ENCODE measurements at places on chromosomes 11 and 22.

- DNase-seq, result no peak
Observed at GRCh38 chr22:24140357-24140756, 40.9 kb upstream of the SUSD2 start.

- DNase-seq, result no peak
Observed at GRCh38 chr22:37972527-37972926, 11.8 kb downstream of the SOX10 start.

GRCh38 chr22:49735411-49735900, 92.2 kb downstream of the BRD1 start:
- no peak for DNase-seq

- DNase-seq, result peak; percentile 30
Observed at GRCh38 chr22:42376711-42377554, 55.3 kb downstream of the NFAM1 start.

- DNase-seq, result no peak
Observed at GRCh38 chr11:109696191-109696897, 274.4 kb downstream of the C11orf87 start.

- no peak for DNase-seq
Observed at GRCh38 chr11:113202431-113202830, 112.0 kb upstream of the TTC12 start.

GRCh38 chr11:77806993-77807392, 13.5 kb downstream of the RSF1 start:
- no peak for DNase-seq

- no peak for DNase-seq
Observed at GRCh38 chr11:26677566-26677965, 44.3 kb downstream of the SLC5A12 start.

DNA sequence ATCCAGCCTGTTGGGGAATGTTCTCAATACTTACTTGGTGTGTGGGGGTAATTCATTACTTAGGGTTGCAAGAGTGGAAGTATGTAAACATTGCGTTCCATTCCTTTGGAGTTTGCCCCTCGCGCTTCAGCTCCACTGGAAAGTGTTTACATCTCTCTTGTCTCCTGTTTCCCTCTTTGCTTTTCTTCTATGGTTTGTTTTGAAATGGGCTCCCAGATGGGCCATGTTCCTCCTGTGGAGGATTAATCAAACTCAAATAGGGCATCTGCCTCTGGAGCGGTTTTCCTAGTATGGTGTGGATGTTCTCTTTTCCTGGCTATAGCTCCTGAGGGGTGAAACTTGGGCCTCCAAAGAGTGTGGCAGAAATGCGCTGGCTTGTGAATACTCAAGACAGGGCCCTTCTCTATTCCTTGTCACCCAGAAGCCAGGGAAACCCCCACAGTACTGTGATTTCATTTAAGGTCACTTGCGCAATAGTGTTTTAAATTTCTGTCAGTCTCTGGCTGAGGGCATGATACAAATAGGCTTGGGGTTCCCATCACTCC, 51.9 kb downstream of the CD44 start:
- DNase-seq, result no peak

DNA sequence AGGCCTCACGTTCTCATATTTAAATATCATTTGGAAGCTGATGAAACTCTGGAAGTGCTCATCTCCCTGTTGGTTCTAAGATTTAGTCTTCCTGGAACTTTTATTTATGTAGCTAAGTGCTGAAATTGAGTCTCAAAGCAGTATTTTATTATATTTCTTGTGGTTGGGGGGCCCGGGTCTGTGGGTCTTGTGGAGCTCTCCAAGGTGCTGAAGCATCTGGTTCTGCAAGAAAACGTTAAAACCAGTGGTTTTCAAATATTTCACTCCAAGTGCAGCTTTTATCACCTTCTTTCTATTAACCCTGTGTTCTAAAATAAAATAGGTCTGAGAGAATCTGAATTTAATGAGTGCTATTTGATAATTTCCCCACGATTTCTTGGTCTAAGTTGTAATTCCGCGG, 1404.8 kb downstream of the TBC1D22A start:
- no peak for DNase-seq

- DNase-seq, result peak; percentile 51
Observed at GRCh38 chr11:62602141-62603071, 741 bp upstream of the MTA2 start.

- DNase-seq, result no peak
Observed at GRCh38 chr11:78037825-78038620, 14.9 kb upstream of the KCTD14 start.

GRCh38 chr11:15890031-15890713, 466.2 kb downstream of the SOX6 start:
- no peak for DNase-seq

GRCh38 chr22:37636186-37636948, 3.1 kb upstream of the SH3BP1 start:
- DNase-seq, result peak; percentile 80

DNA sequence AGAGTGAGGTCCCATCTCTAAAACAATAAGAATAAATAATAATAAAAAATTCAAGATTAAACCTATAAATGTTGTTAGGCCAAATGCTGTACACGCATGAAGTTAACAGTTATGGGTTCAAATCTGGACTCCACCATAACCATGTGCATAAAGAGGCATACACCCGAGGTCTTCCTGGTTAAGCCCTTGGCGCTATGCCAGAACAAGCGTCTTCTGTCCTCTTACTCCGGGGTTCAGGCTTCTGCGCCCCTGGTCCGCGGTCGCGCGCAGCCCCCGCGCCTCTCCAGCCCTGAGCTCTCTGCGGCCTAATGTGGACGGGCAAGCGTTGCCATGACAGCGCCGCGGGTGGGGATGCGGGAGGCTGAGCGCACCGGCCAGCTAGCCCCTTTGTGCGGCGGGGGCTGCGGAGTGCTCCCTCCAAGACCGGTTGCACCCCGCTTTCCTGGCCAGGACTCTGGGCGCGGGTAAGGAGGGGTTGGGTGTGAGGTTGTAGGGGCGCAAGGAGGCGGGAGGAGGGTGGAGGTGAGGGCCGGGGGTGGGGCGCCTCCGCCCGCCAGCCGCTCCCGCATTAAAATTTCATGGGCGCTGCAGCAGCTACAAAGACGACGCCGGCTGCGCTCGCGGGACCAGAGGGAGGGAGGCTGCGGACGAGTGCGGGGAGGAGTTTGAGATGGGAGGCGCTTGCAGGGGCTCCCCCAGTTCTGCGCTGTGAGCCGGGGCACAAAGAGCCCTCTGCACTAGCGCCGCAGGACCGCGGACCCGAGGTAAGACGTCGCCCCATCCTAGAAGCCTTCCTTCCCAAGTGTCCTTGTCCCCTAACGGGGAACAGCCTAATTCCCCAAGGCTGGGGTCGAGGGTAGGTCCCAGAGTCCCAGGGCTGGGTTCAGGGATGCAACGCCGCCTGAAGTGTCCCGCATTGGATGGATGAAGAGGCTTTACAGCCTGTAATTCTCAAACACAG, at the start of gene MIAT:
MIAT (plus strand) TSS at position 698 of the 961 bp plus-strand sequence.
- DNase-seq, result no peak

GRCh38 chr11:121152764-121153163, 51.7 kb downstream of the TECTA start:
- no peak for DNase-seq

DNA sequence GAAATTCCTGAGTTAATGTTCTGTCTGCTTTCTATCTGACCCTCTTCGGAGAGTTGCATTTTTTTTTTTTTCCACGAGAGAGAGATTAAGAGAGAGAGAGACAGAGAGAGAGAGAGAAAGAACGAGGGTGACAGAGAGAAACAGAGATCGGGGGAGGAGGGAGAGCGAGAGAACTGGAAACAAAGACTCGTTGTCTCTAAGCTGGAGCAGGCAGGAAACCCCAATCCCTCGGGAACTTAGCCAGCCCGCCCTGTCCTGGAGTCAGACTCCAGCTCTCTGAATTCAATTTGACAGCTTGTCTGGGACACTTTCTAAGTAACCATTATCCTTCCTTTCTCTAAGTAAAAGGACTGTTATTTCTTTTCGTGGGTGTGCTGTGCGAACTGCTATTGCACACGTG, 76.9 kb downstream of the KCNJ1 start:
- DNase-seq, result peak; percentile 87

DNA sequence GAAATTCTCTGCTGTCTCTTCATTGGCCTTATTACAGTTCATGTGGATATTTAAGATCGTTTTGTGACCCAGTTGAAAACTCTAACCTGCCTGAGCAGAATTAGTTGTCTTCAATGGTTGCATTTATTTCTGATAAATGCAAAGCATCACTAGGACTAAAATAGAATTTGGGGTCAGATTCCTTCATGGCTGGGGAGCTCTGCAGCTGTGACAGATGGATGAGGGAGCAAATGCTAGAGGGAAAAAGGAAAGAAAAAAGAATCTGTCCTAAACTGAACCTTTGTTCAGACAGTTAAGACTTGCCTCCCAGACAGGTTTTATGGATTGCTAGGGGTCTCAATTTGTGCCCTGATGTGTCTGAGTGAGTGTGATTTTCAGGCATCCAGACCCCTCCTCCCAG, 113.0 kb downstream of the SYT9 start:
- DNase-seq, result no peak

- no peak for DNase-seq
Observed at GRCh38 chr22:22720724-22721261, 76.4 kb downstream of the GGTLC2 start.

- DNase-seq, result no peak
Observed at GRCh38 chr22:35275580-35275979, 18.3 kb downstream of the HMGXB4 start.

DNA sequence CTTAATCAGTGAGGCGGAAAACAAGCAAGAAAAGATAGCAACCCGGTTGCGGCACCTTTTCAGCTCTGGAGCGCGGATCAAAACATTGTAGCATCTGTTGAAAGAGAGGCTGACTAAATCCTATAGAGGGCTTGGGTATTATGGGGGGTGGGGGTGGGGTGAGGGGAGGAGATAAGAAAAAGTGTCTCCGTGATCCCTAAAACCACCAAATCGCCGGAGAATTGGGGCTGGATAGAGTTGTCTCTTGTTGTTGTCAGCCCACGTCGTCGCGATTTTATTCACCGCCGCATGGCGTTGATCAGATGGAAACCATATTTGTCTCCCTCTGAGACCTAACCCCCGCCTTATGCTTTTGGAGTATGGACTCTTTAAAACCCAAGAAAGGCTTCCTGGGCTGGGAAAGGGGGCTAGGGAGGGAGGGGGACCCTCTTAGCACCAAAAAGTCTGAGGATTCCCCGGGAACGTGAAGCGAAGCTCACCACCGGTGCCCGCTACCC, 13.0 kb downstream of the PAX6 start:
- DNase-seq, result no peak

- no peak for DNase-seq
Observed at GRCh38 chr11:74147199-74147929, 23.4 kb downstream of the C2CD3 start.

- no peak for DNase-seq
Observed at GRCh38 chr22:49569286-49570031, 258.2 kb downstream of the BRD1 start.

- no peak for DNase-seq
Observed at GRCh38 chr22:47112994-47113852, 350.8 kb downstream of the TBC1D22A start.

DNA sequence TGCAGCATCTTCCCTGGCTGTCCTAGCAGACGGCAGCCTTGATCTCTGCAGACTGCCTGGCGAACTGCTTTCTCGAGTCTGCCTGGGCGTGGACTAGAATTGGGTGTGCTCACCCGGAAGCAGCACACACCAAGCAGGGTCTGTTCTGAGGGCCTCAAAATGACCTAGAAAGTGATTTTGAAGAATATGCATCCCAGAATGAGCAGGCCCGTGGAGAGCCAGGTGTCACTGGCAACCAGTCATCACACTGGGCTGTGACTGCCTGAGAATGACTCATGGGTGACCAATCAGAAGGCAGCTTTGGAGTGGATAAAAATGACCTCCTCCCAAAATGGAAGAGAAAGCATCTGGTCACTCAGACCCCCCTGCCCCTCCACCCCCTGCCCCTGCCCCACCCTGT, 114.9 kb upstream of the NECTIN1 start:
- no peak for DNase-seq

DNA sequence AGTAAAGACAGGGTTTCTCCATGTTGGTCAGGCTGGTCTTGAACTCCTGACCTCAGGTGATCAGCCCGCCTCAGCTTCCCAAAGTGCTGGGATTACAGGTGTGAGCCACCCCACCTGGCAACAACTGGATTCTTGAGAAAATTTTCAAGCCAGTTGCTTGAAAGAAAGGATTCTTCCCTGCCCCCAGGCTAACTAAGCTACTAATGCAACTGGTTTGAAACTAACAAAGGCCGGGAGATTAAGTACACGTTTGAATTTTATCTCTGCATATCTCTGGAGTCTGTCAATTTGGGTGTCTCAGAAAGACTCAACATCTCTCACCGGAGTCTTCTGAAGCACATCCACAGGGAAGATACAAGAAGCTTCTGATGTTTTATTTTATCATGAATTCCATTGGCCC, 10.7 kb upstream of the ETS1 start:
- DNase-seq, result no peak

DNA sequence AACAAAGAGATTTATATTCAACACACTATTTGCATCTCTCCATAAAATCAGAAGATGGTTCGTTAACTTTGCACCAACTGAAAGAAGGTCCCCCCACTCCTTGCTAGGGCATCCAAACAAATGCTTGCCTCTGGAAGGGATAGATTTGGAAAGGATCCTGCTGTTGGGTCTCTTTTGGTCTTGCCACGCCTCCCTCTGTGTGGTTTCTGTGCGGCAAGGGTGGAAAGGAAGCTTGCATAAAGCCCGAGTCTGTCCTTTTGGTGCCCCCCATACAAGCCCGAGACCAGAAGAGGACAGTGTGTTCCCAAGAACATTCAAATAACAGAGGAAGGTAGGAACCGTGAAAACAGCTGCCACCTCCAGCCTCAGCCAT, 15.1 kb downstream of the SCGB1A1 start:
- no peak for DNase-seq

- DNase-seq, result no peak
Observed at GRCh38 chr11:61198361-61198760, 5.0 kb upstream of the PGA3 start.

DNA sequence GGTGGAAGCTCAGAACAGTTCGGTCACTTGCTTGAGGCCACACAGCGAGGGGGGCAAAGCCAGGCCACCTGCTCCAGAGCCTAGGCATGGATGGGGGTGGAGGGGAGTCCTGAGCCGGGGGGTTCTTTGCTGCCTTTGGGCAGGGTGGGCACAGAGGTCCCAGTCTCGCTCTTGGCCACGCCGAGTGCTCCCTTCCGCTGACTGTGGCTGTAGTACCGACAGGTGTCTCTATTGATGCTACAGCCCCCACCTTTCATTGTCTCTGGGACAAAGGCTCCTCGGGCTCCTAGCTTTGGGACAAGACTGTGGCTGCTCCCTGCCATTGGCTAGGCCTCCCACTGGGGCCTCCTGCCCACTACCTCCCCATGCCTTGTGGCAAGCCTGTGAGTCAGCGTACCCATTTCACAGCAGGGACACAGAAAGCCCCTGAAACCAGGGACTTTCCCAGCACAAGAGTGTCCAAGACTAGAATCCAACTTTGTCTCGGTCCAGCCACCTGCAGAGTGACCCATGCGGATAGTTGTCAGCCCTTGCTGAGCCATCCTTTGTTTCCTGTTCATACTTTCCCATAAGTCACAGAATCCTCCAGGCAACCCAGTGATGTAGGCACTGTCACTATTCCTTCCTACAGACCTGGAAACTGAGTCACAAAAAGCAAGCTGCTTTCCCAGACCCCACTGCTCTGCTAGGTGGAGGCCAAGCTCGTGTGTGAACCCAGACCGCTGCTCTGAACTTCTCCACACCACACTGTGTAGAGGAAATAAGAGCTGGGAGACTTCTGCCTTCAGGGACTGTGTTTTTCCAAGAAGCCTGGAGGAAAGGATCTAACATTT, 17.2 kb downstream of the MYEOV start:
- no peak for DNase-seq
